ENCODE measurements at places on chromosomes 4 and X.

DNA sequence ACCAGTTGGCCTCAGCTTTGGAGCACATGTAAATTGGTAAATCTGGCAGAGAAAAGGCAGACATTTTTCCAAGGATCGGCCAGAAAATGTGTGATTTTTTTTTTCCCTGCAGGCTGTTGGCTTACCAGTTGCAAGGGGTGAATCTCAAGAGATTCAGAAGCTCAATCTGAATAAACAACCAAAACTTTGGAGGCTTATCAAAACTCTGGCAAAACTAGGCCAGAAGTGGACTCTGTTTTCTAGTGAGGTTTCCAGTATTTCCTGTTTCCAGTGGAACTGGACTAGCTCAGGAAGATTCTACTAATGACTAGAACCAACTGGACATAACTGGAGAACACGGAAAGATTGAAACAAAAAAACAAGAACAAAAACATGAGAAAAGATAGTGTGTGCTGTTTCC lies 191.3 kb downstream of the SMIM20 start:
- DNase-seq = no peak

DNA sequence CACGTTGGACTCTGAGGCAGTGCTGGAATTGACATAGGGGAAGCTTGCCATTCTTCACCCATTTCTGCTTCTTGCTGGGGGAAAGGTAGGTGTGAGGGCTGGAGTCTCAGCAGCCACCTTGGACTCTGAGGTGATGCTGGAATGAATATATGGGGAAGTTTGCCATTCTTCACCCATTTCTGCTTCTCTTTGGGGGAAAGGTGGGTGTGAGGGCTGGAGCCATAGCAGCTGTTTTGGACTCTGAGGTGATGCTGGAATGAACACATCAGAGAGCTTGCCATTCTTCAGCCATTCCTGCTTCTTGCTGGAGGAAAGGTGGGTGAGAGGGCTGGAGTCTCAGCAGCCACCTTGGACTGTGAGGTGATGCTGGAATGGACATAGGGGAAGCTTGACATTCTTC lies 115.1 kb downstream of the CRLF2 start:
- DNase-seq = no peak

- DNase-seq = no peak
Measured at GRCh38 chrX:10769696-10770619, 149.6 kb upstream of the MID1 start.

DNA sequence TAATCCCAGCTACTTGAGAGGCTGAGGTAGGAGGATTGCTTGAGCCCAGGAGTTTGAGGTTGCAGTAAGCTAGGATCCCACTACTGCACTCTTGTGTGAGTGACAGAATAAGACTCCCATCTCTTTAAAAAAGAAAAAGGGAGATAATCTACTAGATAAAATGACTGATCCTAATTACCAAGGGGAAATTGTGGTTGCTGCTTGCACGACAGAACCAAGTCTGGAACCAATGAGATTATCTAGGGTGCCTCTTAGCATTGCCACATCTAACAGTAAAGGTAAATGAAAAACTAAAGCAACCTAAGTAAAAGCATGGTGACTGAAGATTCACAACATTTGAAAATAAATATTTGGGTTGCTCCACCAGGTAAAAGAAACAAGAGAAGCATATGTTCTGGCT lies 185.1 kb downstream of the PDHA2 start:
- no peak for DNase-seq

DNA sequence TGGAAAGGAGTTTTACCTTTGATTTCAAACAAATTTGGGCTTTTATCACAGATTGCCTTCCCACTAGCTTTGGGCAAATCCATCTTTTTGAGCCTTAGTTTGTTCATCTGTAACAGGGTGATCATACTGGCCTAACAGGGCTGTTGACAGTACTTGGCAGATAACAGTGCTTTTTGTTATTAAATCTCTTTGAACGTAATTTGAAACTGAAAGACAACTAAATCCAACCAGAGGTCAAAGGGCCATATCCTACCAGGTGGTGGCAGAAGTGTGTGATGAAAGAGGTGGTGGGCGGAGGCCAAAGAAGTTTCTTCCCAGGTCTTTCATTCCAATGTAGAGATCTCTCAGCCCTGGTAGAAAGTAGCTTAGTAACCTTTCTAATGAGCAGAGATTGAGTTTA lies 35.2 kb upstream of the TADA2B start:
- DNase-seq = no peak

- DNase-seq = no peak
Measured at GRCh38 chr4:152189451-152190179, 346.3 kb downstream of the FBXW7 start.

- no peak for DNase-seq
Measured at GRCh38 chrX:48531358-48531959, 8.1 kb upstream of the TBC1D25 start.

DNA sequence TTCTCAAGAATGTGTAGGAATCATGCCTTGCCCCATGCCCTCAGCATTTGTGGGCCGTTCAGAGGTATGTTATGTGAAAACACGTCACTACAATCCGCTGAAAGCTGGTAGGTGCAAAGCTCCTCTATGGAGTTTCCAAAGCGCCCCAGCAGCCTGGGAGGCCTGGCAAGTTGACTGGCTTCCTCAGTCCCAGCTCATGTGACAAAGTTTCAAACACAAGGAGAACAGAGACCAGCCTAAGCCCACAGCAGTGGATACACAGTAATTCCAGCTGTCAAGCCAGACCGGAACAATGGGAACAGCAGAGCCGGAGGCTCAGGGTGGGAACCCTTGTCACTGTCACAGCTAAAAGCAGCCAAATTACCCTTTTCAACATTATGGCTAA lies 33.5 kb downstream of the NAT8L start:
- DNase-seq = no peak

GRCh38 chr4:89496851-89497250 lies 189.3 kb upstream of the GPRIN3 start:
- no peak for DNase-seq

DNA sequence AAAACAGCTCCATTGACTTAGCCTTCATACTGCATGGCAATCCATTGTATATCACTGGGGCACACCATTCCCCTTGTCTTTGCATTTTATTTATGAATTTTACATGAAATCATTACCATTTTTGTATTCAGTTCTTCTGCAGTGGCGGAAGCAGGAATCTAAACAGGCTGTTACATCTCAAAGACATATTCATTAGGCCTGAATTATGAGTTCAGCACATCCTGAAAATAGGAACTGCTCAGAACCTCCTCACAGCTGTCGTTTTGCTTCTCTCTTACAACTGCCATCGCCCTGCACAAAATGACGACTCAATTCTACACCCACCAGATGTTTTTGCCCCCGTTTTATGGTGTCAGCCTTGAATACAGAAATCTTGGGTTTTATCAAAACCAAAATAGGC lies 474.4 kb upstream of the MAGEB18 start:
- no peak for DNase-seq

DNA sequence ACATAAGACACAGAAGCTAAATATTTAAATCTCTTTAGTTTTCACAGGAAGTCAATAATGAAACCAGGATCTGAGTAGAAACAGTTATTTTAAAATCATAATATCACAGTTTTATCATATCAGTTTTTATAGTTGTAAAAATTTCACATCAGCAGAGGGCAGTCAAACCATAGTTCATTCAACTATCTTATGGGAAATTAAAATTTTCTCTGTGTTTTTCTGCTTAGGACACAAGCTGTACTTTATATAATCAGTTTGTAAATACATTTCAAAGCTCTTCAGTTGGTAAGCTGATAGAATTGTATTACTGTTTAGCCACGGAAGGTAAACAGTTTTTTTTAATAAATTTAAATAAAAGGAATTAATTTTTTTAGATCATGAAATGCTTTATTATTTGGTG lies 204.8 kb upstream of the NUDT6 start:
- no peak for DNase-seq

- DNase-seq = no peak
Measured at GRCh38 chr4:186826846-186827533, 103.3 kb upstream of the FAT1 start.

GRCh38 chr4:98318521-98318920 lies 57.3 kb downstream of the RAP1GDS1 start:
- no peak for DNase-seq

- no peak for DNase-seq
Measured at GRCh38 chr4:25297528-25298242, 14.9 kb upstream of the ZCCHC4 start.

DNA sequence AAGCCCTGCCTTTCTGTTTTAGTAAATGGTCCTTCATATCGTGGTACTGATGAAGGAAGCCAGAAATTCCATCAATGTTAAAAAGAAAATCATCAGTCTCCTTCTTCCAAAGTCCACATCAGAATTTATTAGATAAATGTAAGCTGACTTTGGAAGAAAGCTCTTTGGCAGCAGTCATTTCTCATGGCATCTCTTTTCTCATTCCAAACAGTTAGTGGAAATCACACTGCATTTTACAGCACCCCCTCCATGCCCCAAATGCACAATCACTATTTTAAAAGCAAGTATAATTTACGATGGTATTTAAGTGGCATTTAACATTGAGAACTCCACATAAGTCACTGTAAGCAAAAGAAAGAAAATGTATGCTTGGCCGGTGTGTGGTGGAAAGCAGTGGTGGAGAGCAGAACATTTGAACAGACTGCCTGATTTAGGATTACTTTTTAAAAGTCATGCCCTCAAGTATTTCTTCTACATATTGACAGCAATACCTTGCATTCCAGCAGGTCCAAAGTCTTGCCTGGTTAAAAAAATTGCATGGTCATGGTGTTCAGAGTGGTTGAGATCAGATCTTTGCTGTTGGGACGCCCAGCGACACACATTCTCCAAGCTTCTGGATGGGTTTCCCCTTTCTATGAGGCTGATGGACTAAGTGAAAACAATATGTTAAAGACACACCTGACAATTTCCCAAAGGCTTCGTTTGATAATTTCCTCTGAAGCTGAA lies 248.6 kb downstream of the ADAMTS3 start:
- no peak for DNase-seq

All from stimulated activated CD4-positive, alpha-beta T cell treated with anti-CD3 and anti-CD28 coated beads, TNF-alpha, amount 100 ng/mL, for 24 hours (primary cell).